ENCODE measurements at places on chromosomes 4 and X.
A peak's percentile ranks its signal among the peaks of the same experiment; 100 is the strongest.

DNA sequence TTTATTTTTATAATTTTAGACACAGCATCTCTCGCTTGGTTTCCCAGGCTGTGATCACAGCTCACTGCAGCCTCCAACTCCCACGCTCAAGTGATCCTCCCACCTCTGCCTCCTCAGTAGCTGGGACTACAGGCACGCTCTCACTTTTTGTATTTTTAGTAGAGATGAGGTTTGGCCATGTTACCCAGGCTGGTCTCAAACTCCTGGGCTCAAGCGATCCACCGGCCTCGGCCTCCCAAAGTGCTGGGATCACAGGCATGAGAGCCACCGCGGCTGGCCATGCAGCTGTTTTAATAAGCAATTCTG, 39.1 kb downstream of the DHRSX start:
- DNase-seq, result no peak

GRCh38 chr4:164876700-164877324, at the start of gene APELA:
Gene APELA (plus strand): TSS chr4:164877178. CDS start chr4:164877332, 154 bp downstream.
- DNase-seq, result no peak

DNA sequence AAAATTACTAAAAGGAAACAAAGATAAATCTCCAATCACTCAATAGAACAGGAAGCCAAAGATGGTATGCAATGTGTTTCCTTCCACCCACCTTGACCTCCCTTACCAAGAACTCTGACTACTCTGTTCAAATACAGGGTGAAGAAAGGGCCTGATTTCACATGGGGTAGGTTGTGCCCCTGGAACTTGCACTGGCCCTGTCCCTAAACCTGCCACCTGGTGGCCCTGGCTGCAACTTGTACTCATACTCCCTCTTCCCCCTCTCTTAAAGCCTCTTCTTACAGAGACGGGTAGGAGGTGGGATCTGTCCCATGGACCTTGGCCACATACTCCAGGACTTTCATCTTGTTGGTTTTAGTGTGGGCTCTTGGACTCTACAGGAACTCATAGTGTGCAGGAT, 17.3 kb upstream of the TMEM185A start:
- DNase-seq, result no peak

- no peak for DNase-seq
Measured at GRCh38 chr4:116321471-116321870, 763.9 kb downstream of the TRAM1L1 start.

DNA sequence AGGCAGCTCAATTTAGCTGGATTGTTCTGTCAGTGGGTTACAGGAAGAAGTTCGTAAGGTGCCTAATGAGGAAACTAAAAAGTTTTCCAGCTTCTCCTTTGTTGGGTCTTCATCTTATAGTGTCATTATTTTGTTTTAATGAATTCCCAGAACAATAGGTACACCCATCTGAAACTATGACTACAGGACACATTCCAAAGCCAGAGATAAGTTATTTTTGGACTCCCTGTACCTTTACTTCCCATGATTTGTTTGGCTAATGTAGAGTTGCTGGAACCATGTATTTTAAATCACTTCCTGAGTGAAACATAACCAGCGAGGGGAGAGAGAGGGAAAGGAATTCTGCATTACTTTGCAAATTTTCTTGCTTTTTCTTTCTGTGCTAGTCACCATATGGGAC, 114.0 kb downstream of the CLCN5 start:
- DNase-seq, result peak; percentile 66

GRCh38 chr4:152599636-152600035, 63.7 kb upstream of the FBXW7 start:
- DNase-seq, result no peak

DNA sequence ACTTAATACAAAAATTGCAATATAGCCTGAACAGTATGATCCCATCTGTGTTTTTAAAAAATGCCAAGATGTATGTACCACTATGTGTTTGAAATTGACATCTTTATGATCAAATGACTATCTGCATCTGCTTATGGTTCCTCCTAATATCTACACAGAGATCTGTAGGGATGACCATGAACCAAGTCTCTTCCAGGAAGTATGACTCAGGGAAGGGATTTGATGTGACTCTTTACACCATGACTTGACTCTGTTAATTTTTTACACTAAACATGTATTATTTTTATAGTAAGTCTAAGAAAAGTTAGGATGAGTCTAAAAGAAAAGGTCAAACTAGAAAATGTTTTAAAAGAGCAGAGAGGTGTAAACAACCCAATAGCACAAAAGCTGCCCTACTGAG, 164.0 kb downstream of the SH3KBP1 start:
- DNase-seq, result peak; percentile 33

All from lung microvascular endothelial cell (primary cell).